ENCODE measurements at places on chromosomes 2 and 18.

DNA sequence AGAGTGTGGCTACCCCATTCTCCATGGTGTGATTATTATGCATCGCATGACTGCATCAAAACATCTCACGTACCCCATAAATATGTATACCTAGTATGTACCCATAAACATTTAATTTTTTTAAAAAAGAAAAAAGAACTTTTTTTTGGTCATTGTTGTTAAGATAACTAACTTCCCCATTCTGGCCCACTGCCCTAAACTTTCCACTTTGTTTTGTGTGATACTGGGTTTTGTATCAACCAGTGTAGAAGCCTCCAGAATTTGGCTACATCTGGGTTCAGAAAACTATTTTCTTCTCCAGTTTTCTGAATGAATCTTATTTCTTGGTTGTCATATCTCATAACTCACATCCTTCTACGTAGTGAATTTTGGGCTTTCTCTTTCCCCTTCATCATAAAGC is 62.3 kb upstream of the NABP1 start:
- DNase-seq = no peak

- peak; percentile 37 for DNase-seq
These were observed 1.5 kb downstream of the RHOB start for GRCh38 chr2:20448246-20448976.

- no peak for DNase-seq
These were observed 93.7 kb upstream of the DDX18 start for GRCh38 chr2:117720765-117721164.

DNA sequence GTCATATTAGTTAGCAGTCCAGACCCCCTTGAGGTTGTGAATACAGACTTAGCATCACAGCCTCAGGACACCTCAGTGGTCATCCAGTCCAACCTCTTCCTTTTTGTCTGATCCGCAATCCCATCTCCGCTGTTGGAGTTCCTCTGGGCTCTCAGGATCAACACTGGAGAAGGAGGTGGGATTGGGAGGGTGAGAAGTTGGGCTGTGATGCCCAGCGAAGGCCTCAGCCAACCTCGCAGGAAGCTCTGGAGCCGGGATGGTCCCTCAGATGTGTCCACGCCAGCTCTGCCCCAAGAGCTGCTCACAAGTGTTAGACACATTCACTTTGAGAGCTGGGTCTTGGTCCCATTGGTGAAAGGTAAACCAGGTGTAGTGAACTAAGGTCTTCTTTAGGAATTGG is 74.9 kb upstream of the AFF3 start:
- no peak for DNase-seq

- no peak for DNase-seq
These were observed 59.1 kb upstream of the SLC14A2 start for GRCh38 chr18:45556222-45556621.

DNA sequence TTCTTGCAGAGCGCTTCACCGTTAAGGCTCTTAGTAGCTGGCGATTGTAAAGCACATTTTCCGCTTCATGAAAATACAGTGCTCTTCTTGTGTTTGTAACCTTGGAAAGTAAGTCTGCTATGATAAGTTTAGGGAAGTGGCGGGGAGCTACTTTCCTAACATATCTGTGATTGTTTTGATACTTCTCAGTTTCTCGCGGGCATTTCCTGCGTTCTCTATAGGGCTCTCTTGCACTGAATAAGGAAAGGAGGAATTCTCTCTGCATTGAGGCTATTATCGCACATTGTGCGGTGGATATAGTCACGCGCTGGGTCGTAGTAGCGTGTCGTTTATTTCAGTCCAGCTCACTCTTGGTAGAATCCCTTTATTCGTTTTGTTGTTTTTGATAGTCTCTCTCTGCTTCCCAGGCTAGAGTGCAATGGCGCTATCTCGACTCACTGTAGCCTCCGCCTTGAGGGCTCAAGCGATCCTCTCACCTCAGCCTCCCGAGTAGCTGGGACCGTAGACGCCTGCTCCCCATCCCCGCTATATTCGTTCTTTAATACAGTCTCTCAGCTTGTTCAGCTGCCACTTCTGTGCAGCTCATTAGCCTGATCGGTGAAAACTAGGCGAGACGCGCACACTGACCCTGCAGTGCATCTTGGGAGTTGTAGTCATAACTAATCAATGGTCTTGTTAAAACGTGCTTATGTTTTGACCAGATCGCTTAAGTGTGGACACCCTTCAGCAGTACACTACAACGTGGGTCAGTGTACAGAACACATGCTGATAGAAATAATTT is 1.0 kb upstream of the PPP4R3B start:
- DNase-seq = peak; percentile 58

DNA sequence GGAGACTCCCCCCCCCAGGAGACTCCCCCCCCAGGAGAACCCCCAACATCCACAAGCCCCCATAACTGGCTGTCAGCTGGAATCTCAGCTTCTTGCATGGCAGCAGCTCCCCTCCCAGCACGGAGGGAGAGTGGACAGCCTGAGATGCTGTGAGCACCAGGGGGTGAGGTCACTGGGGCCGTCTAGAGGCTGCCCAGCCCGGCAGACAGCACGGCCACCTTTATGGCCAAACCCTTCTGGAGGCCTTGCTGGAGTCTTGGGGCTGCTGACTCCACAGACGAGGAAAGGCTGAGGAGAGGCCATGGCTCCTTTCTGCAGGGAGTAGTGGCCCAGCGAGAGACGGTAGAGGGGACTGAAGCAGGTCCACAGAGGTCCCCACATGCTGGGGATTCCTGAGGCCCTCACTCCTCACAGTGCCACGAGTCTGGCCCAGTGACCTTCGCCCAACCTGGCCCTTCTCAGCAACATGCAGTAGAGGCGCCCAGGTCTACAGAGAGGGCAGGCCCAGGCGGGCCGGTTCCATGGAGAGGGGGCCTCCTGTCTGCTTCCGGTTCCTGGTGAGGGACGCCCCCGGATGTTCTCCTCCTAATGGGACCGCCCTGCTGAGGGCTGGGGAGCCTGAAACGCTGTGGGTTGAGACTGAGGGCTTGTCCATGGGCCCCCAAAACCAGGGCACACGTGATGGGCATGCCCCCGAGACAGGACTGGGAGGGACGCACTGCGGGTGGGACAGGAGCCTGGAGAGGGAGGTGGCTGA is 122.6 kb upstream of the CTDP1 start:
- DNase-seq = no peak

DNA sequence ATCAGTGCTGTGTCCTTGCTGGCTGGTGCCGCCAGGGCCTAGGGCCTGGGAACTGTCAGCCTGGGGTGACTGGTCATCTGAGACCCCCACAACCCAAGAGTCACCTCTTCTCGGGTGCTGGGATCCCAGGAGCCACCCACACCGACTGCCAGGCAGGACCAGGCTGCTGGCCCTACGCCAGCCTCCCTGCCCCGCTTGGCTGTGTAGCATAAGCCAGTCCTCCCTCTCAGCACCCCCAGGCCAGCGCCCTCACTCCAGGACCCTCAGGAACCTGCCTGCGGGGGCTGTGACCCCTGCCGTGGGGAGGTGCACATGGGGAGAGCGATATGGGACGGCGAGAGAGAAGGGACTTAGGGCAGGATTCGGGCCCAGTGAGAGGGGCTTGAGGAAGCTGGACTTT is 9.5 kb downstream of the ARHGEF4 start:
- no peak for DNase-seq

DNA sequence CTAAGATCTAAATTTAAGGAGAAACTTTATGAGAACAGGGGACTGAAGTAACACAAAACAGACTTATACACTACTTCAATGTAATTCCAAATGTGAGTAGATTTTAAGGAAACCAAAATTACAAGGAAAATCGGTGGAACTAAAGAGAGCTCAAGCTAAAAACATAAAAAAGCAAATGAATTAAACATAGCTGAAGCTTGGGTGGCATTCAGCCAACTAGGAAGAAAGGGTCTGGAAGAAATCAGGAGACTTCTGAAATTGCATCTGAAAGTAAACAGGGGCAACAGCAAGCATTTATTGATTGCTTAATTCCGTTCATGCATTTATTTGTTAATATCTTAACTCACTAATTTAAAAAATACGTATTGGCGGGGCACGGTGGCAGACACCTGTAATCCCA is 727.3 kb upstream of the PKDCC start:
- DNase-seq = no peak

DNA sequence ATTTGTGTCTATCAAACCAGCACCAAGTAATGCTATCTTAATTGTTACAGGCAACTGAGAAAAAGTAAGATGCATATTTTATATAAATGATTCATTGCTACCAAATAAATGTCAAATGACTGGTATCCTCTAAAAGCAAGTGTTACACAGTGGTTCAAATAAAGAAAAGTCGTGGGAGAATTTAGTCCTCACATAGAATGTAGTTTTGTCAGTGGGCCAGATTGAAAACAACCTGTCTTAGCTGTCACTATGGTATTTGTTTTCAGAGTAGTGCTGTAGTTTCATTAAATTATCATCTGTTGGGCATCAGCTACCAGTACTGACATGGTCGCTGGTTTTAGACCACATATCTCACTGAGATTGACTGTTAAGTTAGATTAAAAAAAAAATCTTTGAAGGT is 10.2 kb upstream of the EIF2AK3 start:
- no peak for DNase-seq

- no peak for DNase-seq
These were observed 70.2 kb upstream of the EPAS1 start for GRCh38 chr2:46227022-46227421.

DNA sequence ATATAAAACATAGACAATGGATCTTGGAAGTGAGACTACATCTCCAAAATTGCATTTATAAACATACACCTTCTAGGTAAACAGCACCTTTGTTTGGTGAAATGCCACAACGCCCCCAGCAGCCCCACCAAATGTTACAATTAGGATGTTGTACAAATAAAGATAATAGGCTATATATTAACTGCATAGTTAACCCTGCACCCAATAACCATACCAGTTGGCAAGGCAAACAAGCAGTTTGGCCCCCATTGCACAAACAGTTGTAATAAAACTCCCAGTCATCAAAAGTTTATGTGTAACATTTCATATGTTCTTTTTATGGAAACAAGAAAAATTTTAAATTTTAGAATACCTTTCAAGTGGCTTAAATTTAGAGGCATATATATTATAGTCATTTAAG is 67.3 kb downstream of the PRPF40A start:
- DNase-seq = no peak

GRCh38 chr18:37552286-37552685 is 13.3 kb downstream of the CELF4 start:
- no peak for DNase-seq

GRCh38 chr2:138334323-138334722 is 167.2 kb upstream of the SPOPL start:
- DNase-seq = no peak

- no peak for DNase-seq
These were observed 989.7 kb upstream of the CRIM1 start for GRCh38 chr2:35365859-35366258.

DNA sequence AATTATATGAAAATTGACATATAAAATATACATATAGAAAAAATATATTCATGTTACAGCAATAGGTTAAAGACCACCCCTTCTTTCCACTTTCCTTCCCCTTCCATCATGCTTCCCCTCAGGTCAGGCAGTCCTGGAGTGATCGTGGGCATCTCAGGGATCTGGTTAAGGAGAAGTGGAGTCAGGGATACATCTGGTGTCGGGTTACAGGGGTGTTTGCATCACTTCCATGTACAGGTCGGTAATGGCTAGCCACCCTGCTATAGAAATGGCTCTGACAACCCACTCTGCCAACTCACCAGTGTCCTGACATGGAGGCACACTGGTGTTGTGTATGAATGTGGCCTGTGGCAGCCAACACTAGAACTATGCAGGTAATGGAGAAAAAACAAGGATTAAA is 36.3 kb upstream of the LGALSL start:
- DNase-seq = no peak

DNA sequence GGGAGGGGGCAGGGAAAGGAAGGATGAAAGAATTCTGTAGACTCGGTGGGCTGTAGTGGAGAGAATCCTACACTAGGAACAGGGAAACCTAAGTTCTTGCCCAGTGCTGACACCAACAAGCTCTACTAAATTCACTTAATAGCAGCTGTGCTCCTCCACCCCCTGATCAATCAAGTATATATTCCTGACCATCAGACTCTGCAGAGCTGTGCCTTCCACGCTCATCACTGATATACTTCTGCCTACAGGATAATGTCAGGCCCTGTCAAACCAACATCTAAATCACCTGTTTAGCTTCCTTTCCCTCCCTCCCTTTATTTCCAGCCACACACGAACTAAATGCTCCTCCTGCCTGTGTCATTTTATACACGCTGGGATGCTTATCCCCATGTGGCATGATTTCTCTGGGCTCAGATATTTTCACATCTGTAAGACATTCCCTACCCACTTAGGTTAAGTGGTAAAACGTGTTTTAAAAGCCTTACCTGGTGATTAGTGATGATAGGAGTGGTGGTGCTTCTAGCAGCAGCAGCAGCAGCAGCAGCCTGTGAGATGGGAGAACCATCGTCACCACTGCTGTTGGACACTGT is 301.9 kb downstream of the LRRTM1 start:
- DNase-seq = no peak

DNA sequence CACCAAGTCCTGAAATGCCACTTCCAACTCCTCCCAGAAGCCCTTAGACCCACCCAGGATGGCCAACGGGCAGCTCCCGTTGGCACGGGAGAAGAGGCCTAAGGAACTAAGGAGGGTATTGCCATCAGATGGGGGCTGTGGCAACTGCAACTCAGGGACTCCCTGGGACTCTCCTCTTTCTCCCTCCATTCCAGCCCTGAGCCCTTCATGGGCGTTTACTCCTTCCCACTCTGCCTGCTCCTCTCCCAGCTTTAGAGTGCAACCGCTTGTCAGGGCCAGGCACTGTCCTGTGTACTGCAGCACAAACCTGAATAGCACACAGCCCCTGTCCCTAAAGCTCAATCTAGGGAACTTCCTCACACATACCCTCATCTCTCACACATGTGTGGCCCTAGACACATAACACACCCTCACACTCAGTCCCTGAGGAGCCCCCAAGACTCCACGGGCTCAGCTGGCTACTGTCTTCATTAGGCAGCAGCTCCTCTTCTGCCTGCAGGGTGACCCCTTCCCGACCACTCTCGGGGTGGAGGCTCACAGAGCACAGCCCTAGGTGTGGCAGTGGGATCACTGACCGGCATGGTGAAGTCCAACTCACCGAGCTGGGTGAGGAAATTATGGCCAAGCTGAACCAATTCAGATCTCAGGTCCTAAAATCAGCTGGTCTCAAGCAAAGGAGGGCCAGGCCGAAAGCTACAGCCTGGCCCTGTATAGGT is 316.3 kb downstream of the CELF4 start:
- no peak for DNase-seq

GRCh38 chr2:70140791-70141211 is 50.0 kb downstream of the C2orf42 start:
- no peak for DNase-seq

DNA sequence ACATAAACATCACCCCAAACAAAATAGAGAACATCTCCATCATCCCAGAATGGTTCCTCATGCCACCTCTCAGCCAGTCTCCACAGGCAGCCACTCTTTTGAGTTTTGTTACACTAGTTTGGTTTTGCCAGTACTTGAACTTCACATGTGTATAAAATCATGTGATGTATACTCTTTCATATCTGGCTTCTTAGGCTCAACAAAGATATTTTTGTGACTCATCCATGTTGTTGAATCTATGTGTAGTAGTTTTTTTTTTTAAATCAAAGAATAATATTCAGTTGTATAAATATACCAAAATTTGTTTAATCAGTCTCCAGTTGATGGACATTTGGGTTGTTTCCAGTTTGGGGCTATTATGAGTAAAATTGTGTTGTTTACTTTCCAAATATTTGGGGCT is 75.9 kb downstream of the PMS1 start:
- peak; percentile 39 for DNase-seq

Data from cardiac fibroblast (primary cell).